Stimulated activated CD4-positive, alpha-beta T cell treated with anti-CD3 and anti-CD28 coated beads, Interleukin-1b, Interleukin-23, amount 100 ng/mL, for 24 hours (primary cell): ENCODE measurements at places on chromosomes 4 and X.
A peak's percentile ranks its signal among the peaks of the same experiment; 100 is the strongest.

DNA sequence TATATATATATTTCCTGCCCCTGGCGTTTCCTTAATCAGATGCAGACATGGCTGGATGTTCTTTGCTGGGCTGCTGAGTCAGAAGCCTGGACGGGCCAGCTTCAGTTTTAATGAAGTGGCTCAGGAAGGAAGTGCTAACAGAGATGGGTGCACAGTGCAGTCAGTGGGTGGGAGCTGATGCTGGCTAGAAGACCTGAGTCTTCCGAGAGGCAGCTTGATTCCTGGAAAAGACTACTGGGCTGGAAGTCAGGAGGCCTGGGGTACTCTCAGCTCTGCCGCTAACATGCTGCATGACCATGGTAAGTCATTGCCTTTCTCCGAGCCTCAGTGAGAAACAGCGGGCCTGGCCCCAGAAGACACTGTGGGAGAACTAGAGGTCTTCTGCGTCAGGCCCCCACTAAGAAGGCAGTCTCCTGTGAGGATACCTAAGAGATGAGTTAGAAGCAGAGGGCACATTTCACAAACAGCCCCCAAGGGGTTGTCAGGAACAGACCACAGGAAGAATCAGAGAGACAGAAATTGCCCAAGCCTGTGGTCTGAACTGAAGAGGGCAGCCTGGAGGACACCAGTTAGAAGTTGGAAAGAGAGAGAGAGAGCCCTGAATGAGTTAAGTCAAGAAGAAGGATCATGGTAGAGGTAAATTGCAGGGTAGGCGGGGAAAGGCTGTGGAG, 8.3 kb upstream of the CD40LG start:
- no peak for DNase-seq

- DNase-seq: no peak
Observed at GRCh38 chr4:168521721-168522120, 24.9 kb downstream of the PALLD start.

DNA sequence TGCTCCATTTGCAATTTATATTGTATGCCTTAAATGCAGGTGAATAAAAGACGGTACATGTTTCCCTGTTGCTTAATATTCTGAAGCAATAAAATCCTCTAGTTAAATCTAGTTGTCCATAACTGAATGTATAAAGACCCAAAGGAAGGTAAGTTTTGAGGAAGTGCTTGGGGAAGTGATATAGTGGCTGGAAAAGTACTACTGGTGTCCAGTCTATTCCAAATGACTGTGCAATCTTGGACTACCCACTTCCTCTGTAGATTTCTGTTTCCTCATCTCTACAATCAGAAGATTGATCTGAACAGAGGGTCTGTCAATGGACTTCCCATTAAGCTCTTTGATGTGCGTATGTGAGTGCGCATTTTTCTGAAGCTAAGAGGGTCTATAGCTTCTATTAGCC, 17.0 kb downstream of the SNCA start:
- no peak for DNase-seq

DNA sequence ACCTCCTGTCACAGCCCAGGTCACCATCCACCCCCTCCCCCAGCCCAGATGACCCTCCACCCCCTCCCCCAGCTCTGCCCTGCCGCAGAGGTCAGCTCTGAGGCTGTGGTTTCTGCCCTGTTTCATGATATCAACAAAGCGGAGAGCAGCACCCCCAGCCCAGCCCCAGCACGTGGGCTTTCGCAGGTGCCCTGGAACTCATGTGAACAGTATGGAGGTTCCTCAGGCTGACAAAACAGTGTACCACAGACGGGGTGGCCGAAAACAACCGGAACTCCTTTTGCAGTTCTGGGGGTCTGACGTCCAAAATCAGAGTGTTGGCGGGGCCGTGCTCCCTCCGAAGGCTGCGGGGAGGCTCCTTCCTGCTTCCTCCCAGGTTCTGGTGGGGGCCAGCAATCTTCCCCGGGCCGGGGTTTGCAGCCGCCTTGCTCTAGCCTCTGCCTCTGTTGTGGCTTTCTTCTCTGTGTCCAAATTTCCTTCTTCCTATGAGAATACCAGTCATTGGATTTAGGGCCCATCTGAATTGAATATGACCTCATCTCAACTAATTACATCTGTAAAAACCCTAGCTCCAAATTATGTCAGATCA, 7.9 kb upstream of the PSAPL1 start:
- no peak for DNase-seq

GRCh38 chr4:147981305-147981704, 249.4 kb downstream of the ARHGAP10 start:
- no peak for DNase-seq

- DNase-seq: no peak
Observed at GRCh38 chrX:153477901-153478300, 7.5 kb upstream of the HAUS7 start.

DNA sequence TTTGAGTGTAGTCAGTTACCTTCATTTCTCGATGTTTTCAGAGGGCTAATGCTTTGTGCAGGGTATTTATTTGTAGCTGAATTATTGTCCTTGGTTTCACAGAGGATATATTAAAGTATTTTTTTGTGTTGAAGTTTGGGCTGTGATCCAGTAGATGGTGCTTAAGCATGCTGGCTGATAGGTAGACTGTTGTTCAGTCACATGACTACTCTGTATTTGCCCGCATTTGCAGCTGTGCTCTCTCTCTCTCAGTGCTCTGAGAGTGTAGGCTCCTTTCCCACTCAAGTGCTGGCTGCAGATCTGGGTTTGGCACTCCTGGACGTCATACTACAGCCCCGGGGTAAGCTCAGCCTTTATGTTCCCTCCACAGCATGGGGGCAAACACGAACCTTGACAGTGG, 21.7 kb downstream of the RAB40AL start:
- no peak for DNase-seq

- no peak for DNase-seq
Observed at GRCh38 chr4:172962564-172963353, 205.9 kb upstream of the GALNT7 start.

DNA sequence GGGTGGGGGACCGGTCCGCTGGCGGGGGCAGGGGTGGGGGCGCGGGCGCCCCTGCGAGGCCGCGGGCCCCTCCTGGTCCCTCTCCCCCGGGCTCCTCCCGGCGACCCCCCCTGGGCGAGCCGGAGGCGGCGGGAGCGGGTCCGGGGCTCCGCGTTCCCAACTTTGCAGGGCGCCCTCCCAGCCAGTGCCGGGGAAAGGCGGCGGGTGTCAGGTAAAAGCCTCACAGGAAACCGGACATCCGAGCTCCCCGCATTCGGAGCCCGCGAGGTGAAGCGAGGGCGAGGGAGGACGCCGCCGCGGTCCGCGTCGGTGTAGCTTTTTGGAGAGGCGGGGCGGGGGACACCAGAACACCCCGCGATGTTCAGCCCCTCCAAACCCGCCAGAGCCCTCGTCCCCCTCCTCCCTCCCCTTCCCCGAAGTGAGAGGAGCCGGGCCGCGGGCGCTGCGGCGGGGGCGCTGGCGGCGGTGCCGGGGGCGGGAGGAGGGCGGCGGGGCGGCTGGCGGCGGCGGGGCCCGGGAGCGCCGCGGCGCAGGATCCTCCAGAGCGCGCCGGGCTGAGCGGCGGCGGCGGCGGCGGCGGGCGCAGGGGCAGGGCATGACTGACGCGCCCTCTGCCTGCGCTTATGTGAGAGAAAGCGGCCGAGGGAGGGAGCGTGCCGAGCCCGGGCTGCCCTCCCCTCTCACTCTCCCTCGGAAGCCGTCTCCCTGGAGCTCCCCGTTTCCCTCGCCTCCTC, at the start of gene VEGFC:
Gene VEGFC, minus strand, starts transcription at position 597 of the 734 bp plus-strand sequence. CDS start 611 bp downstream, outside the sequence.
- DNase-seq: no peak

- DNase-seq: no peak
Observed at GRCh38 chr4:15948826-15949225, 10.3 kb upstream of the FGFBP1 start.

GRCh38 chr4:89617317-89617716, 219.6 kb downstream of the SNCA start:
- no peak for DNase-seq

- DNase-seq: no peak
Observed at GRCh38 chrX:19673375-19674040, 158.2 kb upstream of the MAP3K15 start.

DNA sequence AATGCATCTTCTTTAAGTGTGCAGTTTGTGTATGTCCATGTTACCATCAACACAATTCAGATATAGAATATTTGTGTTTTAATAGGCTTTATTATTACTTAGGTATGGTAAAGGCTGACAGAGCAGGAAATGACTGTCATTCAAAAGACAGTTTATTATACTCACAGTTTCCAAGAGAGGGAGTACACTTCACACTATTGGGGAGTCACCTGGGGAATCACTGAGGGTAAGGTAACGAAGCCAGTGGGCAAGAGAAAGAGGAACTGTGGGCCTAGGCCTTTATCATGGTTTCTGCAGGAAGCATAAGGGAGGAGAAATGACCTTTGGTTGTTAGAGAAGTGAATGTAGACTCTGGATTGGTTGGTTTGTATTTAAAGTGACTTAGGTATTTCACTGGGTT, 235.1 kb upstream of the HCCS start:
- no peak for DNase-seq

- DNase-seq: no peak
Observed at GRCh38 chr4:40150932-40151331, 45.9 kb upstream of the RHOH start.

DNA sequence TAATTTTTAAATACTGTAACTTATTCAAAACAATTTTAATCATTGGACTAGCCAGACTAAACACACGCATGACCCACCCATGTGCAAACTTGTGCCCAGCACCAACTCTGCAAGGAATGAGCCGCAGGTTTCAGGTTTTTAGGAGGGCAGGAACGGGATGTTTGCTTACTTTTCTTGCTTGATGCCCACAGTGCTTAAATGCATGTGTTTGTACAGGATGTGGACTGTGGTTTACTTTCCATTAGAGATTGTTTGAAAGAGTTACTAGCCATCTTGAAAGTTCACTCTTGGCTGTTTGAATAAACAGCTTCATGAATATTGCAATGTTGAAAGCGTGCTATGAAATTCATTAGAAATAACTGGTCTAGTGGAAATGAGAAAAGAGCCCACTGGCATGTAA, 83.3 kb downstream of the STK32B start:
- DNase-seq: no peak

- DNase-seq: peak; percentile 24
Observed at GRCh38 chrX:71282514-71283402, 677 bp upstream of the NONO start.

- DNase-seq: no peak
Observed at GRCh38 chrX:3362956-3363355, 16.5 kb upstream of the MXRA5 start.

DNA sequence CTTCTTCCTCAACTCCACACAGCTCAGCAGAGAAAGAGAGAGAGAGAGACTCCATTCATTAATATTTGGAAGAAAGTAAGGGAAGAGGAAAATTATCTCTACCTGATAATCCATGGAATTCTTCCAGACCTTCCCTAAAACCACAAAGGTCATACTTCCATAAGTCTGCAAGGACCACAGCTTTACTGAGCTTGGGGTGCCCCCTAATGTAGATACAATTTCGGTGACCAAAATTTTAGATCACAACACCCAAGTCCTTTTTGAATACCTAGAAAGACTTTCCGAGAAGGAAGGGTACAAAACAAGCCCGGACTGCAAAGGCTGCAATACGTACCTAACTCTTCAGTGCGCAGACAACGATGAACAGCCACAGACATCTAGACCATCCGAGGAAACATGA, 523.9 kb downstream of the GLUD2 start:
- no peak for DNase-seq

GRCh38 chr4:18390655-18391353, 369.2 kb upstream of the LCORL start:
- no peak for DNase-seq

DNA sequence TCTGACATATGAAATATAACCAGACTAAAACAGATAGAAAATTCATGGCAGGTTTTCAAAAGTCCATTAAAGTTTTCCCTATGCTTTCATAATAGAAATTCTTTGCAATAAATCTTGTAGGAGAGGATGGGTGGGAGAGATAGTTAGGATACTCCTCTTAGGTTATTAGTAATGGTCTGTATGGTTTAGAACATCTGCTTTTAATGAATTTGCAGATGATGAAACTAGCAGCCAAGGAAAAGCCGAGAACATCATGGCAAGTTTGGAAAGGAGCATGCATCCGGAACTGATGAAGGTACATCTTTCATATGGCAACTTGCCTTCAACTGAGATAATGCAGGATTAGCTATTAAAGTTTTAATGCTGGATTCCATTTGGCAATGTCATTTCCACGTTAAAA, 70.7 kb downstream of the DOCK11 start:
- DNase-seq: no peak

- DNase-seq: no peak
Observed at GRCh38 chrX:24658421-24658820, 11.3 kb upstream of the PCYT1B start.

DNA sequence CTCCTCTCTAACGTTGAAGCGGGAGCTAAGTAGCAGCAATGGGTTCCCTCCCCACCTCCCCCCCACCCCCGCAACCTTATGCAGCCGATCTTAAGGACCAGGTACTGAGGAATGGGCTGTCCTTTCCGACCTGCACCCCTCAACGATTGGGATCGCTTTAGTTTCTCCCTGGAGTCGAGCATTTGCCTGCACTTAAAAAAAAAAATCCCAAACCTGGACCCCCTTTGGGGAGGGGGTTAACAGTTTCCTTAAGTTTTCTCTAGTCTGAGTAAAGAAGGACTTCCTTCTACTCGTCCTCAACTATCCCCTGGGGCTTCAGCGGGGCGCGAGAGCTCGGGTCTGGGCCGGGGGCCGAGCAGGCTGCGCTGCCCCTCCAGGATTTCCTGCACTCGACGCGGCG, 25.7 kb upstream of the BCORL1 start:
- no peak for DNase-seq

DNA sequence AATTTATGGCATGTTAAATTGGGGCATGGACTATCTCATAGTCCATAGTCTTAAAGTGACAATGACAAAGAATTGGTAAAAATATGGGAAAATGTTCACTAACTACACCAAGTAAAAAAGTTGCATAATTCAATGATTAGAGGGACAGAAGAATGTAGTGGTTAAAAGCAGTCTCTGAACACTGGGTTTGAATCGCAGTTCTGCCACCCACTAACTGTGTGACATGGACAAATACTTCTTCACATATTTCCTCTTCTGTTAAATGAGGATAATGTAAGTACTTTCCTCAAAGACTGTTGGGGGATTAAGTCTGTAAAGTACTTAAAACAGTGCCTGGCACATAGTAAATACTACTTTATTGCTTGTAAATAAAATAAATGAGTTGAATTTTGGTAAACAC, 15.3 kb downstream of the COQ2 start:
- DNase-seq: no peak

- peak; percentile 14 for DNase-seq
Observed at GRCh38 chr4:152500800-152501434, 35.0 kb downstream of the FBXW7 start.

- no peak for DNase-seq
Observed at GRCh38 chr4:1326751-1327525, 20.1 kb upstream of the UVSSA start.

GRCh38 chrX:11137543-11138139, 26.5 kb downstream of the HCCS start:
- no peak for DNase-seq
